Right lung (tissue), 10 donors: ENCODE measurements at places on chromosomes 5 and 9. TPM values are rescaled to one million over a fixed set of nuclear protein-coding genes. Genes with fewer than 3 reads are reported as not detected.
A peak's percentile ranks its signal among the peaks of the same experiment; 100 is the strongest.

The GDF9 gene
- polyA plus RNA-seq: 1.6 TPM

- DNase-seq: no peak
Measured at GRCh38 chr9:38372762-38373619, 19.5 kb upstream of the ALDH1B1 start.

- DNase-seq: no peak
Measured at GRCh38 chr5:87188391-87188790, 79.3 kb upstream of the RASA1 start.

DNA sequence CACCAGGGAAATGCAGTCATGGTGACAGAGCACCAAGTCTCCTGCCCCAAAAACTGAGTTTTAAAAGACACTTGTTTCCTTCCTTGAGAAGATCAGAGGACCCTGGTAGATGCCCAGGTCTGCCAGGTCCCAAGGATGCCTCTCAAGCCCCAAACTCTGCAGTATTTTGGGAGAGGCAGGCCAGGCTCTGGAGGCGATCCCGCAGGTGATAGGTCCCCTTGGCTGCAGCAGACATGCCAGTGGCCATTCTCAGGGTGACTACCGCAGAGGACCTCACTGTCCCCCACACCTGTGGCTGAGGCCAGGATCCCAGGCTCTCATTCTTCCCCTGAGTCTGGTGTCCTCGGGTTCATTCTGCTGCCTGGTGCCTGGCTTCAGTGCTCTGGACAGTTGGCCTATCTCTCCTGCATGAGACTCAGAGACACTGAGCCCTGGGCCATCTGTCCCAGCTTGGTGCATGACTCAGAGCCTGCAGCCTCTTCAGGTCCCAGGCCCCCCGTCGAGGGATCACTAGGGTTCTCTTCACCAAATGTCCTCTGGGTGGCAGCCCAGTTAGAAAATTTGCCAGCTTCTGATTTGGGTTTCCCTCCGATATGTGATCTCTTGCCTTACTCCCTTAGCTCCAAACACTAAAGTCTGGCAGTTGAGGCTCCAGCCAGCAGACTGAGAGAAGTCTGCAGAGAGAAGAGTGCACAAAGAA, 59.7 kb upstream of the GARNL3 start:
- DNase-seq: no peak

The POLR3G gene
- 3.4 TPM for polyA plus RNA-seq

- DNase-seq: no peak
Measured at GRCh38 chr5:2744485-2744884, 7.0 kb downstream of the IRX2 start.

The SLC6A18 gene
- polyA plus RNA-seq: not detected

The EGR1 gene
- 307 TPM for polyA plus RNA-seq

GRCh38 chr5:80540691-80541090, 29.4 kb downstream of the ANKRD34B start:
- no peak for DNase-seq

- no peak for DNase-seq
Measured at GRCh38 chr9:90855208-90855902, 53.7 kb downstream of the SYK start.

- no peak for DNase-seq
Measured at GRCh38 chr5:163459462-163459818, 462 bp downstream of the NUDCD2 start.

The PLAC8L1 gene
- 2.2 TPM for polyA plus RNA-seq

GRCh38 chr9:8883321-8883720, 1083.7 kb upstream of the DMAC1 start:
- DNase-seq: no peak

GRCh38 chr5:37005252-37005651, 128.7 kb downstream of the NIPBL start:
- DNase-seq: no peak

- DNase-seq: no peak
Measured at GRCh38 chr5:39709032-39709431, 284.3 kb upstream of the DAB2 start.

GRCh38 chr5:143648696-143649095, 163.3 kb upstream of the HMHB1 start:
- DNase-seq: no peak

GRCh38 chr9:83307066-83307724, 231.0 kb downstream of the FRMD3 start:
- peak; percentile 30 for DNase-seq

DNA sequence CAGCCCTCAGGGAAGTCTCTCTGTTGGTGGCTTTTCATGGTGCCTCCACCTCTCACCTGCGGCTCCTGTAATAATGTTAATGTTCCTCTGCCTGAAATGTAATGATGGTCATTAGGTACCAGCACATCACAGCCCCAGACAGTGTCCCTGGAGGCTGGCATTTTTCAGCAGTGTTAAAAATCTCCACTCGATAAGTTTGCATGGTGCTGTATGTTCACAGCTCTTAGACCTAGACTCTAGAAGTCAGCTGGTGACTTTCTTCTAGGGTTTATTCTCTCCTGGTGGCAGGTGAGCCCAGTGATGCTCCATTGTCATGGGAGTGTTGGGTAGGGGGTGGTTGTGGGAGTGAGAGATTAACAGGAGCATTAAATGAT, 53.1 kb downstream of the GPR107 start:
- no peak for DNase-seq

DNA sequence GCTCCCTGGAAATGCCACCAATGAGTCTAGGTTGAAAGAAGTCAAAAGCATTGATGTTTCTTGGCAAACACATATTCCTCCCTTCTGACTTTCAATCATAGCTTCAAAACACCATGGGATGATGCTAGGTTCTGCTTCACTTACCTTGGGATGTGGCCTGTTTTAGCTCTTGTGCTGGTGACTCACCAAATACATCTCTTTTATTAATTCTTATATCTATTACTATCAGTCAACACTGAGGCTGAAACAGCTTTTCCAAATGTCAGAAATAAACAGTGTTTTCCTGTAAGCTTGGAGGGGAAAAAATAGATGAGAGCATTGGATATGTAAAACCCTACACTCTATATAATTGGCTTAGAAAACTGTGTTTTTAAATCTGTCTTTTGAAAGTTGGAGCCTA, 245.4 kb upstream of the NREP start:
- DNase-seq: no peak

DNA sequence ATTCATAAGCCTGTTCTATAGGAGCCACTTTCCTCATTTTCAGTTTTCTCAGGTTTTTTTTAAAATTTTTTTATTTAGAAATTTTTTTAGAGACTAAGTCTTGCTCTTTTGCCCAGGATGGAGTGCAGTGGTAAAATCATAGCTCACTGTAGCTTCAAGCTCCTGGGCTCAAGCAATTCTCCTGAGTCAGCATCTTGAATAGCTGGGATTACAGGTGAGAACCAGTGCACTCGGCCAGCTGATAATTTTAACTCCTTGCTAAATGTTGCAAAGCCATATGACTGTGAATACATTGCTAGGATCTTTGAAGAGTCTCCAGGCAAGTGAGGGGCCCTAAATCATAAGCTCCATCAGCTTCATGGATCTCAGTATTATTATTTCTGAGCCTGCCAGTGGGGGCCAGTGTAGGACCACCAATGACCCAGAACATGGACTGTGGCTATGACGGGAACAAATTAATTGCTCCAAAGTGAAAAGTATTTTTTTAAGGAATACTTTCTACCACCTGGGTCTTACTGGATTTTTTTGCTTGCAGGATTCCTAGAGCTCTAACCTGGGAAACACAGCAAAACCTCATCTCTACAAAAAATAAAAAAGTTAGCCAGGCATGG, 5.7 kb upstream of the GAPVD1 start:
- no peak for DNase-seq

DNA sequence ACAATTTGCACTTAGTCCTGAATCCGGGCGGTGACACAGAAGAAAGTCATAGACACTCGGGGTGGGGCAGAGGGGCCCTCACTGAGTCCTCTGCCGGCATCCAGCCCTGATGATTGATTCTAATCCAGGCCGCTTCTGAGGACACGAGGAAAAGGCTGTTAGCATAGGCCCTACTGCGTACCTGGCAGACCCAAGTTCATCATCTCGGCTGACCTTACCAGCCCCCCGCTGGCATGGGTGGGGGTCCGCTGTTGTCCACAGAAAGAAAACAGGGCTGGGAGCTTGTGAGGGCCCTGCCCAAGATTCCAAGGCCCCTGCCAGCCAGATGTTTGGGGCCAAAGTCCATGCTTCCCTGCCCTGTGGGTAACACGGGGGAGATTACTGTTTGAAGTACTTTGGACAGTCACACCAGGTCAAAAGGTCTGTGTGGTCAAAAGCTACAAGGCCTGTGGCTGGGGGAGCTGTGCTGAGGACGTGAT, 24.5 kb downstream of the ERGIC1 start:
- DNase-seq: no peak

The FABP6 gene
- polyA plus RNA-seq: 4.4 TPM

- no peak for DNase-seq
Measured at GRCh38 chr5:160635663-160636062, 214.0 kb downstream of the PTTG1 start.
